ENCODE measurements at places on chromosomes 12 and 14.
A peak's percentile ranks its signal among the peaks of the same experiment; 100 is the strongest.

DNA sequence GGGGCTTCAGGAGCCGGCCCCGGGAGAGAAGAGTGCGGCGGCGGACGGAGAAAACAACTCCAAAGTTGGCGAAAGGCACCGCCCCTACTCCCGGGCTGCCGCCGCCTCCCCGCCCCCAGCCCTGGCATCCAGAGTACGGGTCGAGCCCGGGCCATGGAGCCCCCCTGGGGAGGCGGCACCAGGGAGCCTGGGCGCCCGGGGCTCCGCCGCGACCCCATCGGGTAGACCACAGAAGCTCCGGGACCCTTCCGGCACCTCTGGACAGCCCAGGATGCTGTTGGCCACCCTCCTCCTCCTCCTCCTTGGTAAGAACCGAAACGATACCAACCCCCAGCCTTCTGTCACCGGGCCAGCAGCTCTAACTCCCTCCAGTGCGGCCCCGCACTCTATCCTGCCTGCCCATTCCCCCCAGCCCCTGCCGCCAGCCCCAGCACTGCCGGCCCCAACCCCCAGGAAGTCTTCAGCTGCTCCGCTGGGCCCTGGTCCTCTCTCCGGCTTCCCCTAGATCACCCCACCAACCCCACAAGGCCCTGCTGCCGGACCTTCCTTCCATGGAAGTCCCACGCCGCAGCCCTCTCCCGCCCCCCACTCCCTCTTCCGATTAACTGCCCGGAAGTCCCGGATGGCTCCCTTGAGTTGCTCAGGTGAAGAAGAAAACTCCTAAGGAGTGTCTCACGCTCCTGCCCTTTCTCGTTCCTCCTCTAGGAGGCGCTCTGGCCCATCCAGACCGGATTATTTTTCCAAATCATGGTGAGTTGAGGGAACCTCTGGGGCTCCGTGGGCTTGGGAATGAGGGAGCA is 693 bp downstream of the LRP10 start:
- no peaks in the 10 kb centered on the region for H3K4me1 ChIP-seq
- no peaks in the 10 kb centered on the region for H3K27me3 ChIP-seq
- H3K27ac ChIP-seq, result no peak overlapping the region

DNA sequence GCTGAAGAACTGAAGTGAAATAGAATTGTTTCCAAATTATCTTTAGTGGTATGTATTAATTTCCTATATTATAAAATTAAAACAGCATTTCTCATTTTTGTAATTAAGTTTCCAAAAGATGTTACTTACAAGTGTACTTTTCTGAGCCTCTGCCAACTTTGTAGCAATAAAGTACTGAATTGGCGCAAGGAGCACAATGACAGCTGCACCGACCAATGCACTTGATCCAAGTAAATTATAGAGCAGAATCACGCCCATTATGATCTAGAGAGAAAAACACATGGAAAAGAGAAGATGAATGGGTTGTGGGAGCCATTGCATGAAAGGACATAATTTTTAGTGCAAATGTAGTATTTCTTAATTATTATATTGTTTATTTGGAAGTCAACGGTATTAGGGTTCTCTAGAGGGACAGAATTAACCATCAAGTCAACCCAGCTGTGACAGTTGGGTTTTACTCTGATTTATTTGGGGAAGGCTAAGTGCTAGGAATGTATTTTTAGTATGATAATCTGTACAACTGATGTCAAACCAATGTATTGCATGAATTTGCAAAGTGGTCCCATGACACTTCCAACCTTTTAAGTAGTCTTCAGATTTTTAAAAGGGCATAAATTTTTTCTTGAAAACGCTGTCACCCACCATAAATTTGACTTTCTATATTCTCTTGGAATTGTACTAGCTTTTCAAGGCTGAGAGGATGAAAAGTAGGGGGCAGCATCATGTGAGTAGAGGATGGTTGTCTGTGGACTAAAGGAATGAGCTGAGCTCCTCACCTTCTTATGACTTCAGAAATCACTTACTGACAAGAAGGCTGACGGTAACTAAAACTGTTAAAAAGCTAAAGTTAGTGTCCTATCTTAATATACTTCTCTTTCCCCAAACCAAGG is 33.0 kb downstream of the ABCC9 start:
- DNase-seq, result no peak
- H3K36me3 ChIP-seq, result no peaks in the 10 kb centered on the region
- H3K27me3 ChIP-seq, result no peaks in the 10 kb centered on the region

GRCh38 chr14:102085948-102086708 is 716 bp downstream of the HSP90AA1 start:
- H3K4me3 ChIP-seq, result peak overlapping the region; percentile 68
- H3K27me3 ChIP-seq, result no peaks in the 10 kb centered on the region
- DNase-seq, result no peak
- peaks cover 27% of the 10 kb centered on the region for H3K36me3 ChIP-seq
- H3K4me1 ChIP-seq, result 0 out of 2 replicates have a peak, but pooled peaks cover 1% of the 10 kb centered on the region

DNA sequence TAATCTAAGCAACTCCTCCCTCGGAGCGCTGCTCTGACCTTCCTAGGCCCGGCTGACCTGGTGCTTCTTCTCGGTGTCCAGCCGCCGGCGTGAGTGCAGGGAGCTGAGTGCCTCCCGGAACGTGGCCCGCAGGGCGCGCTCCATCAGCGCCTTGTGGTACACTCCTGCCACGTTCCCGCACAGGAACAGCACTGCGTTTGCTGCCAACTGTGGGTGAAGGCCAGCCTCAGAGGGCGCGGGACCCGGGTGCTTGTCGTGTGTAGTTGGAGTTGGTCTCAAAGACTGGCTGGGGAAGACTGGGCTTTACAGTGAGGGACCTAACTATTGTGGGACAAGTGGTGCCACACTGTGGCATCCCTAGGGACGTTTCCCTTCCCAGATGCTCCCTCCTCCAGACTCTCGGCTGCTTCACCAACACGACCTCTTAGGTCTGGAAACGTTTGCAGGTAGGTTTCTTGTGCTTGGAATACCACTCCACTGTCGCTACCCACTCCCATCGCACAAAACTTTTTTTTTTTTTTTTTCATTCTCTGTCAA is 3.1 kb downstream of the ADCY4 start:
- H3K36me3 ChIP-seq, result no peaks in the 10 kb centered on the region
- no peak overlapping the region for H3K4me3 ChIP-seq
- peaks cover 35% of the 10 kb centered on the region for H3K27me3 ChIP-seq
- no peak overlapping the region for H3K27ac ChIP-seq
- peaks cover 3% of the 10 kb centered on the region for H3K4me1 ChIP-seq
- DNase-seq, result no peak

DNA sequence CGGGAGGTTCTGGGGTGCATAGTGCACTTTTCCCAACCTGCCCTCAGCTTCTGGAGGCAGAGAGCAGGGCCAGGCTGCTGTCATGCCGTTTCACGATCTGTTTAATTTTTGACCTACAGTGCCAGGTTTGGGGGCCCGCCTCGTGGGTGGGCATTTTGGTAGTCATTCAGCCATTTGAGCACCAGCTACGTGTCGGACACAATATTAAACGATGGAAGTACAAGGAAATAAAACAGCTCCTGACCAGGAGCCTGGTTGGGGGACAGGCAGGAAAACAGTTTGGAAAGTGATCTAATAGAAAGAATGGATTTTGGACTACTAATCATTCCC is 708 bp downstream of the FNTB start:
- no peaks in the 10 kb centered on the region for H3K36me3 ChIP-seq
- no peaks in the 10 kb centered on the region for H3K4me1 ChIP-seq
- no peak overlapping the region for H3K27ac ChIP-seq
- peak overlapping the region; percentile 66 for H3K4me3 ChIP-seq
- no peaks in the 10 kb centered on the region for H3K27me3 ChIP-seq

- H3K4me1 ChIP-seq, result no peaks in the 10 kb centered on the region
- no peak overlapping the region for H3K27ac ChIP-seq
- no peak overlapping the region for H3K4me3 ChIP-seq
- no peaks in the 10 kb centered on the region for H3K27me3 ChIP-seq
Observed at GRCh38 chr12:3698218-3698974, 54.5 kb downstream of the CRACR2A start.

- no peak for DNase-seq
- no peaks in the 10 kb centered on the region for H3K27me3 ChIP-seq
- no peaks in the 10 kb centered on the region for H3K36me3 ChIP-seq
- peaks cover 3% of the 10 kb centered on the region for H3K4me1 ChIP-seq
Observed at GRCh38 chr14:100658181-100658886, 68.4 kb upstream of the DLK1 start.

- H3K27me3 ChIP-seq, result no peaks in the 10 kb centered on the region
- H3K36me3 ChIP-seq, result no peaks in the 10 kb centered on the region
- no peak for DNase-seq
- no peak overlapping the region for H3K27ac ChIP-seq
- H3K4me1 ChIP-seq, result no peaks in the 10 kb centered on the region
Observed at GRCh38 chr12:79217306-79217705, 352.7 kb downstream of the SYT1 start.

- no peak overlapping the region for H3K4me3 ChIP-seq
- DNase-seq, result no peak
- no peaks in the 10 kb centered on the region for H3K4me1 ChIP-seq
- no peaks in the 10 kb centered on the region for H3K36me3 ChIP-seq
- H3K27me3 ChIP-seq, result no peaks in the 10 kb centered on the region
- no peak overlapping the region for H3K27ac ChIP-seq
Observed at GRCh38 chr12:27762757-27763156, 17.3 kb upstream of the KLHL42 start.

DNA sequence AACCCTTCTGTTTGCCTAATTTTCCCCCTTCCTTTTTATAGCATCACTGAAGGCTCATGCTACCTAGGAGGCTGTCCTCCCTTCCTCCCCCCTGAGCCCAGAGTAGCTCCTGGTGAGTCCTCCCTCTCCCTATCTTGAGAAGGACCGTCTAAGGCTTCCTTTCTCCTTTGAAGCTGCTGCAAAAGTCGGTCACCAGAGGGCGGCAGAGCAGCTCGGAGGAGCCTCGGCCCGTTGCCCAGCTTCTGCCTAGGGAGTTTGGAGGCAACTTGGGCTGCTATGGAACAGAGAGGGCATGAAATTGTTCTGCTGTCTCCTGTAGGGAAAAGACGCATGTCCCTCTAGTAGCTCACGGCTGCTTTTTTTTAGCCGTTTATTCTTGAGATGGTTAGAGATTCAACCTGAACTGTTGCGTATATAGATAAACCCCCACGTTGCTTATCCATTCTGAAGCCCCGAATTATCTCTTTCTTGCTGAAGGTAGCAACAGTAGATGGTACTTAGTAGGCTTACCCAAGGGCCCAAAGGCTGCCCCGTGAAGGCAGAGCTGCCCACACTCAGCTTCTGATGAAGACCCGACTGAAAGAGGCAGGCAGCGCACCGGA is 5.7 kb downstream of the WNT5B start:
- H3K4me1 ChIP-seq, result 0 out of 2 replicates have a peak, but pooled peaks cover 2% of the 10 kb centered on the region
- peak; percentile 78 for DNase-seq

GRCh38 chr14:100019156-100019744 is 46.0 kb upstream of the EVL start:
- H3K27me3 ChIP-seq, result no peaks in the 10 kb centered on the region
- no peak overlapping the region for H3K4me3 ChIP-seq
- no peak overlapping the region for H3K27ac ChIP-seq
- no peaks in the 10 kb centered on the region for H3K4me1 ChIP-seq
- no peaks in the 10 kb centered on the region for H3K36me3 ChIP-seq

DNA sequence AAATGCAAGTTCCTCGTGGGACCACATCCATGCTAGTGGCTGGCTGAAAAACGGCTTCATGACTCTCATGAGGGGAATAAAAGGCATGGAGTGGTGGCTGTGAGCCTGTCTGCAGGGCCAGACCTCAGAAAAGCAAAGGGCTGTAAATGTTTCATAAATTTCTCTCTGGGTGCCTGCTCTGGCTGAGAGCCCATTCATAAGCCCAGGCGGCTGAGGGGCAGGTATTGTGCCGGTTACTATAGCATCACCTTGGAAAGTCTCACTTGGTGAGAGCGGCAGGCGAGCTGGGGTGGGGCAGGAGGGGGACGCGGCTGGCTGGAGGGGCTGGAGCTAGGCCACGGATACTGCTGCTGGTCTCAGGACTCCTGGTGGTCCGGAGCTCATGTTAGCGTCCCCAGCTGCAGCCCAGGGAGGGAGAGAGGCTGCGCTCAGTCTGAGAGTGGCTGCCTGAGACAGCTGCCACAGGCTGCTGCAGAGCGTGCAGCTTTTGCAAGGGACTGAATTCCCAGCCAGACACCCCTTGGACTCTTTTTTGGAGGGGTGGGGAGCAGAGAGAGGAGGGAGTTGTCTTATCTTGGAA is at the start of gene SLC17A8:
TSS of gene SLC17A8 (plus strand) at position 431 of the 580 bp plus-strand sequence. CDS start 318 bp downstream, outside the sequence.
- no peaks in the 10 kb centered on the region for H3K27me3 ChIP-seq
- H3K36me3 ChIP-seq, result no peaks in the 10 kb centered on the region
- H3K27ac ChIP-seq, result no peak within 1 kb of the TSS

DNA sequence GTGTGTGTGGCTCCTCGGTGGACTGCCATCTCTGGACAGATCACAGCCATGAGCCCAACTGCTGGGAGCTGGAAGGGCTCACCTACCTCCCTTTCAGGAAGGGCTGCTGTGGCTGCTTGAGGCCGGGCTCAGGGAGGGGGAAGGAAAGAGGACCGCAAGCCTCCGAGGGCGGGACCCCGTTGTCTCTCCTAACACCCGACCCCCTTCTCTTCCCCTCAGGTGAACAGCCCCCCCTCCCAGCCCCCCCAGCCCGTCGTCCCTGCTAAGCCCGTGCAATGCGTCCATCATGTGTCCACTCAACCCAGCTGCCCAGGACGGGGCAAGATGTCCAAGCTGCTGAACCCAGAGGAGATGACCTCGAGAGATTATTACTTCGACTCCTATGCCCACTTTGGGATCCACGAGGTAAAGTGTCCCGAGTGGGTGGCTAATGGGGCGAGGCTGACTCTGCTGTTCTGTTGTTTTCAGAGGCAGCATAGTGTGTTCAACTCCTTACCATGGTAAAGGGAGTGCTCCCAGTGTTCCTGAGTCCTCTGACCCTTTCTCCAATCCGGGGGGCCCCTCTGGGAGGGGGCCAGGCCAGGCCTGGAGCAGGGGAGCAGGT is 49.5 kb downstream of the PRMT8 start:
- no peaks in the 10 kb centered on the region for H3K4me1 ChIP-seq
- DNase-seq, result no peak
- no peak overlapping the region for H3K27ac ChIP-seq
- no peak overlapping the region for H3K4me3 ChIP-seq
- no peaks in the 10 kb centered on the region for H3K27me3 ChIP-seq

GRCh38 chr12:94340573-94340972 is 119.1 kb downstream of the CEP83 start:
- H3K36me3 ChIP-seq, result no peaks in the 10 kb centered on the region
- H3K27me3 ChIP-seq, result no peaks in the 10 kb centered on the region
- no peak for DNase-seq
- H3K4me1 ChIP-seq, result no peaks in the 10 kb centered on the region
- no peak overlapping the region for H3K4me3 ChIP-seq

GRCh38 chr12:1919284-1919683 is 832 bp upstream of the CACNA2D4 start:
- no peaks in the 10 kb centered on the region for H3K27me3 ChIP-seq
- no peak overlapping the region for H3K4me3 ChIP-seq
- no peak for DNase-seq
- no peak overlapping the region for H3K27ac ChIP-seq
- H3K36me3 ChIP-seq, result no peaks in the 10 kb centered on the region
- no peaks in the 10 kb centered on the region for H3K4me1 ChIP-seq

- no peak for DNase-seq
- H3K27me3 ChIP-seq, result no peaks in the 10 kb centered on the region
- no peaks in the 10 kb centered on the region for H3K4me1 ChIP-seq
- no peak overlapping the region for H3K4me3 ChIP-seq
Observed at GRCh38 chr12:72618764-72619163, 346.6 kb downstream of the TRHDE start.

- no peak overlapping the region for H3K27ac ChIP-seq
- H3K27me3 ChIP-seq, result peaks cover 16% of the 10 kb centered on the region
- H3K36me3 ChIP-seq, result no peaks in the 10 kb centered on the region
- peak overlapping the region; percentile 5 for H3K4me3 ChIP-seq
Observed at GRCh38 chr12:132437943-132438700, 51.8 kb upstream of the FBRSL1 start.

GRCh38 chr12:101001669-101002068 is 207.1 kb downstream of the ANO4 start:
- no peak for DNase-seq
- no peaks in the 10 kb centered on the region for H3K4me1 ChIP-seq
- no peak overlapping the region for H3K4me3 ChIP-seq
- H3K36me3 ChIP-seq, result no peaks in the 10 kb centered on the region
- no peaks in the 10 kb centered on the region for H3K27me3 ChIP-seq
- H3K27ac ChIP-seq, result no peak overlapping the region
